ENCODE measurements at places on chromosomes 7 and 10.

- DNase-seq: no peak
Observed at GRCh38 chr10:118383699-118384098, 41.6 kb upstream of the FAM204A start.

GRCh38 chr7:87083865-87084519, 24.5 kb upstream of the ELAPOR2 start:
- no peak for DNase-seq

DNA sequence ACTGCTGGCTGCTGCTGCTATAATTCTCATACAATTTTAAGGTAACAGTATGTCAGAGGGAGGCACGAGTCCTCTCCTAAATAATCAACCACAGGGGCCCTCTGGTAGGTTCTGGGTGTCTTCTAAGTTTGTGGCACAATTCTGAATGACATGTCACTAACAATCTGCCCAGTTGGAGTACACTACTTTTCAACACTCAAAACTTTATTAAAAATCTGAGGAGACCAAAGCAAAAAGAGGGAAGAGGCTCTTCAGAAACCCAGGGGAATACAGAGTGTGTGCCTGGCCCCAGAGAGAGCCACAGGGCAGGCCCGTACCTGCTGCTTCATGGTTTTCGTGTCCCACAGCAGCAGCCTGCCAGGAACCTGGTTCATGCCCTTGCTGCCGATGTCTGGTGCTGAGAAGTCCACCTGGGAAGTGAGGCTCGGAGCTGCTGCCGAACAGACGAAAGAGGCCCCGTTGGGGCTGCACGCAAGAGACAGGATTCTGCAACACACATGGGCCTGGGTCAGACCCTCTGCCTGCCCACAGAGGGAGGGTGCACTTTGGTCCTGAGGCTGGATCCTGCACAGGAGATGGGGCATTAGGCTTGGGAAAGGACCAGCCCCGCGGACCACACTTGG, 18.3 kb downstream of the WDR91 start:
- DNase-seq: no peak

- DNase-seq: no peak
Observed at GRCh38 chr10:86211691-86212390, 154.8 kb downstream of the GRID1 start.

DNA sequence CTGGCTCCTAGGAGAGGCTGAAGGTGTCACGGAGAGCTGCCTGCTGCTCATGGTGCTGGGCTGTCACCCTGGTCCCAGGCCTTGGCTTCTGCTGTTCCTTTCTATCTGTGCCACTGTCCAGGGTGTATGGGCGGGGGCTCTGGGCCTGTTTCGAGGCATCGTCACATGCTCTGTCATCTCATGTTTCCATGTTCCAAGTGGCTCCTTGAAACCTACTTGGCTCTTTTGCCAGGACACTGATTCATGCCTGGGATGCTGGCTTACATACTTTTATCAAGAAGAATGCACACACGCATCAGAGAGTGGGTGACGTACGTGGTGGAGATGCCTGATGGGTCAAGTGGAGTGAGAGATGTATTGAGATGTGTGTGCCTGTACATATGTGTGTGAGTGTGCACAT, 50.9 kb downstream of the ADCY1 start:
- no peak for DNase-seq

- DNase-seq: no peak
Observed at GRCh38 chr7:157513162-157513621, 176.4 kb downstream of the DNAJB6 start.

DNA sequence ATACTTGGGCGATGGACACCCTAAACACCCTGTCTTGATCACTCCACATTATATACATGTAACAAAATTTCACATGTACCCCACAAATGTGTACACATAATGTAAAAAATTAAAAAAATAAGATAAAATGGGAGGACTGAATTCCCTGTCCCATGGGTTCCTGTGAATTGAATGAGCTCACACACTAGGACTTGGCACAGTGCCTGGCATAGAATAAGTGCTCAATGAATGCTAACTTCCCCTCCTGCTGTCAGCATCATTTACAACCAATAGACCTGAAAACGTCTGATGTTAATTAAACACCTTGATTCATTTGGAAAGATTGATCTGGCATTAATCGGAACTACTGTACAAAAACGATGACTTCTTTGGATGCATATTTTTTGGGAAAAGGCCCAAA, 117.3 kb upstream of the ZNF438 start:
- no peak for DNase-seq

DNA sequence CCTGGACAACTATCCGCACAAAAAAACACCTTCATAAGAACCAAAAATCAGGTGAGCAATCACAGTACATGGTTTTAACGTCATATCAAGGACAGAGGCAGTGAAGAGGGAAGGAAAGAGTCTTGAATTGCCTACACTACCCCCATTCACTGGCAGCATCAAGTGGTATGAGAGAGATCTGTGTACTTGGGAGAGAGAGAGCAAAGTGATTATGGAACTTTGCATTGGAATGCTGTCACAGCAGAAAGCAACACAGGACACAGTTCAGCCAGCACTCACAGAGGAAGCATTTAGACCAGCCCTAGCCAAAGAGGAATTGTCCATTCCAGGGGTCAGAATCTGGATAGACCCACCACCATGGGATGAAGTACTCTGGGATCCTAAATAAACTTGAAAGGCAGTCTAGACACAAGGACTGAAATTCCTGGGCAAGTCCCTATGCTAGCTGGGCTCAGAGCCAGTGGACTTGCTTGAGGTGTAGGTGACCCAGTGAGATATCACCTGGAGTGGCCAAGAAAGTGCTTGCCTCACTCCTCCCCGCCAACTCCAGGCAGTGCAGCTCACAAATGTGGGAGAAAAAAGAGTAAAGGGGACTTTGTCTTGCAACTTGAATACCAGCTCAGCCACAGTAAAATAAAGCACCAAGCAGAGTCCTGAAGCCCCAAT, 30.5 kb upstream of the SFTPD start:
- DNase-seq: no peak

DNA sequence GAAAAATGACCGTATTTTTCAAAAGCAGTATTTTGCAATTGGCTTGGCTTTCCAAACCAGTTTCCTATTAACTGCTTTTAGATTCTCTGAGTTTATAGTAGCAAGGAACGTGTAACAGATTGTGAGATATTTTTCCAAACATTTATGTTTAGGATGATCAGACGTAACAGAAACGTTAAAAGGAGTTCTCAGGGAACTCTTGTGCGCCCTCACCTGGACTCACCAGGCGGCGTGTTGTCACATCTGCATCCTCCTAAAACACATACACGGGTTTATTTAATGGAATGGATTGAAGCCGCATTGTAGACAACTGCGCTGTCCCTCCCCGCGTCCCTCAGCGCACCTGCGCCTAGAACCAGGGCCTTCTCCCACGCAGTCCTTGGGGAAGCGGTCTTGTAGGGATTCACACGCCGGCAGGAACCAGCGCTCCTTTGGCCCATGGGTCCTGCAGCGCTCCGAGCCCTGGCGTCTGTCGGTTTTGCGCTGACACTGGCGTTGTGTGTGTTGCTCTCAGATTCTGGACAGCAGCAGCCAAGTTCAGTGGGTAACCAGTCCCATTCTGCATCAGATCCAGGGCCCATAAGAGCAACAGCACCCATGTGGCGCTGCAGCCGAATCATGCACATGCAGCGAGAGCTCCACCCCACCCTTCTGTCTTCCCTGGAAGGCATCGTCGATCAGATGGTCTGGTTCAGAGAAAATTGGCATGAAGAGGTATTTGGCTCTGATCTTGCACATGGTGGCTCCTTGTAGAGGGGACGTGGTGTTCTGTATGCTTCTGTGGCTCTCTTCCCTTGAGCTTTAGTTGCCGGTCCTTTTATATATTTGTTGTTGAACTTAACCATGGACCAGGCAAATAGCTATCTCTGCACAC, 114.9 kb downstream of the TRRAP start:
- no peak for DNase-seq

GRCh38 chr7:4939971-4940728, 18.8 kb downstream of the MMD2 start:
- no peak for DNase-seq

- no peak for DNase-seq
Observed at GRCh38 chr7:128146052-128146451, 95.0 kb upstream of the LEP start.

- DNase-seq: no peak
Observed at GRCh38 chr10:94983555-94983954, 45.1 kb downstream of the CYP2C9 start.

All from CD4-positive, alpha-beta T cell (primary cell).